ENCODE measurements at places on chromosomes 6 and 20.

DNA sequence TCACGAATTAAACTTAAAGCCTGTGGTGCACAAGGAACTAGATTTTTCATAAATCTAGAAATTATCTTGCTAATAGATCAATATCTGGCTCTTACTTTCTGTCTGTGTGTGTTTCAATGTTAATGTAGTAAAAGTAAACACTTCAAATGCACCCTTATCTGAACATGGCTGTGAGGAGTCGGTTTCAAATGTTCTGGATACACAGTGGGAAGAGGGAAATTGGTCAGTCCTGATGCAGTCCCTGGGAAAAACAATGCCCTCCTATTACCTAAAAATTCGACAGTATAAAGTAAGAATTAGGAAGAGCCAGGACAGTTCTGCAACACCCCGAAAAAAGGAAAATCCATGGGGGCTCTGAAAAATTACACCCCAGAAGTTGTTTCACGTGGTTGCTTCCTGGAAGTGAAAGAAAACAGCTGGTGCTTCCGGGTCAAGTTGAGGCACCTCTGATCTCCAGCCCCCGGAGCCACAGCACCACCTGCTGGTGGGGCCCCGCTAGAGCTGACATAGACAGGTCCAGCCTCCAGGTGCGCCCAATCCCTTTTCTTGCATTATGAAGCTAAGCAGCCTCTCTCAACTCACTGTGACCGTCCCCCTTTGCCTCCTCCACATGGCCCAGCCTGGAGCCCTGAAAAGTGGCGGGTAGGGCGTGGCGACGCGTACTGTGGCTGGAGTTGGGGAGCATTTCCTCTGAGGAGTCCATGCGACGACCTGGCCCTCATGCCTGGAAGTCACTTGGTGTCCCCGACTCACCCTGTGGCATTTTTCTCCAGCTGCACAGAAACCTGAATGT is 8.3 kb downstream of the SEMG2 start:
- DNase-seq = no peak

GRCh38 chr6:106803188-106803587 is 171.3 kb downstream of the CD24 start:
- DNase-seq = no peak

- DNase-seq = no peak
Observed at GRCh38 chr6:166400181-166400580, 17.4 kb upstream of the MPC1 start.

DNA sequence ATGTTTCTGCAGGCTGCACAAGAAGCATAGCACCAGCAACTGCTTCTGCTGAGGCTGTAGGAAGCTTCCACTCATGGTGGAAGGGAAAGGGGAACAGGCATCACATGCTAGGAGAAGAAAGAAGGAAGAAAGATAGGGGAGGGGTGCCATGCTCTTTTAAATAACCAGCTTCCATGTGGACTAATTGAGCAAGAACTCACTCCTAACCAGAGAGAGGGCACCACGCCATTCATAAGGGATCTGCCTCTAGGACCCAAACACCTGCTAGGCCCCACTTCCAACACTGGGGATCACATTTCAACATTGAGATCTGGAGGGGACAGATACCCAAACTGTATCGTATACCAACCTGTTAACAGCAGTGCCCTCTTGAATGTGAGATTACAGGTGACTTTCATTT is 46.9 kb upstream of the ARMC2 start:
- DNase-seq = no peak

GRCh38 chr6:148751793-148752170 is 5.0 kb downstream of the UST start:
- no peak for DNase-seq

GRCh38 chr6:7684076-7684475 is 41.8 kb upstream of the BMP6 start:
- DNase-seq = no peak

DNA sequence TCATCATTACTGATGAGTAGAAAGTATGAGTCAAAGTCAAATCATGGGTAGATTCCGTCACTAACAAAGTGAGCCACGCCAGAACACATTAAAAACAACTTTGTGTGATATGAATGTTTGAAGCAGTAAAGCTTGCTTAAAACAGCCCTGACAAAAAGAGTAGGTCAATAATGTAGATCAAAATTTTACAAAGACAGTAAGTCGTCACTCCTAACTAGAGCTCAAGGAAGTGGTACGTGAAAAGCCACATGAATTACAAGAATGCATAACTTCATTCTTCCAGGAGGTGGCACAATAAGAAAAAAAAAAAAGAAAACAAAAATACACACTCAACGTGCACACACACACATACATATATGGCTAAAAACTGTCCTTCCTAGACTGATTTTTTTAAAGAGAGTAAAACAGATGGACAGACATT is 69.9 kb downstream of the HACE1 start:
- DNase-seq = no peak

- DNase-seq = no peak
Observed at GRCh38 chr20:57482796-57483195, 42.1 kb downstream of the CTCFL start.

GRCh38 chr20:15895126-15895525 is 678.1 kb downstream of the KIF16B start:
- DNase-seq = no peak

- DNase-seq = no peak
Observed at GRCh38 chr6:2976571-2977085, 5.3 kb upstream of the SERPINB6 start.

- DNase-seq = no peak
Observed at GRCh38 chr6:3506200-3506599, 49.4 kb upstream of the SLC22A23 start.

DNA sequence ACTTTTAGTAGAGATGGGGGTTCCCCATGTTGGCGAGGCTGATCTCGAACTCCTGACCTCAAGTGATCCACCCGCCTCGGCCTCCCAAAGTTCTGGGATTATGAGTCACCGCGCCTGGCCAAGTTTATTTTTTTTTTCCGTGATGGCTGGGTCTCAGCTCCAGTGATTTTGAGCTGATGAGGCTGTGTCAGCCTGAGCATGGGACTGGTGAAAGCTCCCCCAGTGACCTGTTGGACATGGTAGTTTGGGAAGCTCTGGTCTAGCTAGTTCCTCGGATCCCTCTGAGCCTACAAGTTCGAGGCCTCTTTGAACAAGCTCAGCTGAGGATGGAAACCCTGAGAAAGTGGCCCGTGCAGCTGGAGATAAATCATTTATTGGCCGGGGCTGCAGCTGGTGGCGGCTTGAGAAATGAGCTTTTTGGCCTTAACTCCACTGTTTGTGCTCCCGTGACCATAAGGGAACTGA is 126.8 kb downstream of the SNX5 start:
- no peak for DNase-seq

- no peak for DNase-seq
Observed at GRCh38 chr6:112237595-112237994, 16.8 kb downstream of the LAMA4 start.

GRCh38 chr6:135163440-135163738 is 17.7 kb upstream of the MYB start:
- no peak for DNase-seq

GRCh38 chr6:63452125-63452524 is 120.2 kb upstream of the LOC128125822 start:
- DNase-seq = no peak

GRCh38 chr20:50356525-50356885 is 153.7 kb upstream of the PTPN1 start:
- no peak for DNase-seq

GRCh38 chr6:90226257-90226656 is 70.4 kb downstream of the BACH2 start:
- no peak for DNase-seq

GRCh38 chr20:62843656-62844055 is 18.0 kb downstream of the TCFL5 start:
- DNase-seq = no peak

- no peak for DNase-seq
Observed at GRCh38 chr6:23368557-23368956, 757.5 kb upstream of the NRSN1 start.

DNA sequence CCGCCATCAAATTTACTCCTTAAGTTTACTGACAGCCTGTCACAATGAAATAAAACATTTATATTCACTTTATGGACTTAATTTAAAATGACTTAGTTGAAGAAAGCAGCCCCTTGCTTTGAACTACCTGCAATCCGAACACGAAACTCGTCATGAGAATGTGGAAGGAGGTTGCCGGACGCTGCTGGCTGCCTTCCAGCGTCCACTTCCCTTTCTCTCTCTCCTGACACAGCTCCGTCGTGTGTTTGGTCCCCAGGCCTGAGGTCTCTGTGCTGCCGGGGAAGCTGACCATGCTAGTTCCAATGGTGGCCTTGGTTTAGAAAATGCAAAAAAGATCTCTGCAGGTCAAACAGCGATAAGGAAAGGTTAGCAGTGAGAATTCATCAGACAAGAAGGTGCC is 519.7 kb downstream of the CDH26 start:
- no peak for DNase-seq

- no peak for DNase-seq
Observed at GRCh38 chr6:13044896-13045295, 283.4 kb downstream of the TBC1D7 start.

DNA sequence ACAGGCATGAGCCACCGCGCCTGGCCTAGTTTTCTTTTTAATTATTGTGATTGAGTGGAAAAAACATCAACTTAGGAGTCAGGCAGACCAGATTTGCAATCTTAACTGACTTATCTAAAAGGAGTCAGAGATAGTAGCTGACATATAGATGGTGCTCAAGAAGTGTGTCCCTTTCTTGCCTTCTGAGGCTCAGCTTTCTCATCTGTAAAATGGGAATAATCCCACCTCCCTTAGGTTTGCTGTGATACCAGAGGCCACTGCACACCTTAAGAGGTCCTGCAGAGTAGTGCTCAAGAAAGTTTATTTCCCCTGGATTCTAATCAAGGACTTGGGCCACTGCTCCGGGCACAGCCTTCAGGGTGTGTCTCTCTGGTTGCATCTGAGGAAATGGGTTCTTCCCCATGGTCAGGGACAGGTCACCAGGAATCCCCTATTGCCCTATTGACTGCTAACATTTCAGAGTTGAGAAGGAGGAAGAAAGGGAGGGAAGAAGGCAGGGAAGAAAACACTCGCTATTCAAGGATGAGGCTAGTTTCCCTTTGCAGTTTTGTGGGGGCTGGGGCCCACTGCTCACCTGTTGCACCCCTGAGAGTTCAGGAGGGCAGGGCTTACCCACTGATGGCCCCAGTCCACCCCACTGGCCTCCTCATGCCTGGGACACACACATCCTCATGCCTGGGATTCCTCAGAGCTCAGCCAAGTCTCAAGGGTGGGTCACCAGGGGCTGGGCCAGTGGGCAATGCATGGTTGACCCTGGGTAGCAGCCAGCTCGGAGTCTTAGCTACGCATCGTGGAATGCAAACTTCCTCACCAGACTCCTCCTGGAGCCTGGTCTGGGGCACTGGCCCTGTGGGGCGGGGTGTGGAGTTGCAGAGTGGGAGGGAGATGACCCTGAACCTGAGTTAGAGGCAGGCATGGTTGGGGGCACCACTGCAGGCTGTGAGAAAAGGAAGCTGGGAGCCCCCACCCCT is 21.2 kb downstream of the C6orf132 start:
- DNase-seq = no peak

GRCh38 chr20:21725892-21726291 is 20.4 kb downstream of the PAX1 start:
- DNase-seq = no peak

- no peak for DNase-seq
Observed at GRCh38 chr6:43939281-43940070, 169.5 kb downstream of the VEGFA start.

GRCh38 chr6:137937834-137938233 is 70.8 kb downstream of the TNFAIP3 start:
- no peak for DNase-seq

DNA sequence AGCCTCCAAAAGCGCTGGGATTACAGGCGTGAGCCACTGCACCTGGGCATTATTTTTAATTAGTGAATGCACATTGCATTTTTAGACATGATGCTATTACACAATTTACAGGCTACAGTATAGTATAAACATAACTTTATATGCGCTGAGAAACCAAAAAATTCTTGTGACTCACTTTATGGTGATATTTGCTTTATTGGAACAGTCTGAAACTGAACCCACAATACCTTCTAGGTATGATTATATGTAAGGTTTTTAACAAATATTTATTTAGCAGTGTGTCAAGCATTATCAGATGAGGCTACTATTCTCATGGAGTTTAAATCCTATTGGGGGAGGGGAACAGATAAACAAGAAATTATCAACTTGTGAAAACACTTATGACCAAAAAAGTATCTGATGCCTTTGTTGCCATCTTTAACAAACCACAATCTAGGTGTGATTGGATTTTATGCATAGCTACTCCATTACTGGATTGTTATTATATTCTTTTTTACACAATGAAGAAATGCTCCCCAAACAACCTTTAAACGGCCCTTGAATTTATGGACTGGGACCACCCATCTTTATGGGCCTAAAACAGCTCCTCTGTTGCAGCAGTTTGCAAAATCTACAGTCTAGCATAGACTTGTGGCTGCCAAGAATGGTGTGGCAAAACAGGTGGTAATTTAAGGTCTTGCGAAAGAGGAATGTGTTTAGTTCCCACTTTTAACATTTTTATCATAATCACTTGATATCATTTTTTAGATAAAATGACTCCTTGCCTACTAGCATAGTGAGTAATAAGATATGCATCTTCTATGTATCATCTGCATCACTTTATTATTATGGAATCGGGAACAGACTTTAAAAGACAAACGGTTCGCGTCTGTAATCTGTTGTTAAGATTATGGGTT is 159.2 kb upstream of the C6orf118 start:
- DNase-seq = no peak

DNA sequence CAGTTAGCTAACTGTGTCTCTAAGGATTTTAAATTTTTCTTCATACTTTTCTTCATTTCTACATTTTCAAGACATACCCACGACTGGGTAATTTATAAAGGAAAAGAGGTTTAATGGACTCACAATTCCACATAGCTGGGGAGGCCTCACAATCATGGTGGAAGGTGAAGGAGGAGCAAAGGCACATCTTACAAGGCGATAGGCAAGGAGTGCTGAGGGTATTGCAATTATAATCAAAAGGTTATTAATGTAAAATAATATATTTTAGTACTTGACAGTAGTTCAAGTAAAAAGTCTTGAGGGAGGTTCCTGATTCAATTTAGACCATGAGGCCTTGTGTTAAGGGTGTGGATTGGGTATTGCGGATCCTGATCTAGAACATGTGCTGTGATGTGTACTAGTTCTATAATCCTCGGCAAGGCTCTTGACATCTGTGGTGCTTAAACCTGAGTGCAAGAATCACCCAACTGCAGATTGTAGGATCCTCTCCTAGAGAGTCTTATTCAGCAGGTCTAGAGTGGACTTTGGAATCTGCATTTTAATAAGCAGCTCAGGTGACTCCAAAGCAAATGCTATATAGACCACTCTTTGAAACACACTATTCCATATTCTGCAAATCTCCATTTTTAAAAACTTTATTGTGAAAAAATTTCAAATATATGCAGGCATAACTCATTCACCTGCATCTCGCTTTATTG is 7.2 kb upstream of the ABCC10 start:
- DNase-seq = no peak

- DNase-seq = no peak
Observed at GRCh38 chr6:100657678-100658330, 193.1 kb upstream of the SIM1 start.

GRCh38 chr6:99712519-99712918 is 105.9 kb downstream of the PRDM13 start:
- no peak for DNase-seq

GRCh38 chr6:138086573-138087196 is 20.5 kb downstream of the PERP start:
- DNase-seq = no peak

GRCh38 chr6:168493976-168494375 is 53.0 kb downstream of the SMOC2 start:
- no peak for DNase-seq
